ENCODE measurements at places on chromosomes 1 and 21. TPM values are rescaled to one million over a fixed set of nuclear protein-coding genes. Genes with fewer than 3 reads are reported as not detected.

The PKLR gene
- total RNA-seq = not detected

The KRTAP7-1 gene
- not detected for total RNA-seq

The RHD gene
- under 0.01 TPM for total RNA-seq

The KLHDC9 gene
- total RNA-seq = 0.28 TPM

The SLC1A7 gene
- total RNA-seq = 0.58 TPM

The IFNLR1 gene
- under 0.01 TPM for total RNA-seq
